A549 treated with dexamethasone at 1 μM for 4 hours (cell line): ENCODE measurements at places on chromosomes 12 and 14. TPM values are rescaled to one million over a fixed set of nuclear protein-coding genes. Genes with fewer than 3 reads are reported as not detected.

Gene HNF1A
- 2.8 to 4.9 TPM (median 4.5 TPM) in 5 replicates for total RNA-seq

Gene VRTN
- total RNA-seq: 0.08 TPM in 1 of 5 replicates, not detected in the others

Gene C14orf132
- 5.0 to 9.9 TPM (median 7.8 TPM) in 5 replicates for total RNA-seq

Gene B4GALNT3
- 0.49 to 0.74 TPM (median 0.52 TPM) in 5 replicates for total RNA-seq

Gene MEG3
- total RNA-seq: 22.8 to 60.4 TPM (median 42.3 TPM) in 5 replicates

Gene FERMT2
- total RNA-seq: 41.7 to 55.8 TPM (median 51.1 TPM) in 5 replicates

Gene SOX5
- not detected in 5 replicates for total RNA-seq

Gene FAM161B
- 1.3 to 1.9 TPM (median 1.7 TPM) in 5 replicates for total RNA-seq

Gene RERG
- total RNA-seq: 0.17 to 0.31 TPM (median 0.27 TPM) in 5 replicates

Gene EEA1
- 3.6 to 10.7 TPM (median 8.7 TPM) in 5 replicates for total RNA-seq

Gene SYT1
- total RNA-seq: 4.6 to 6.7 TPM (median 5.6 TPM) in 5 replicates

Gene SYNE3
- 0.37 to 1.0 TPM (median 0.91 TPM) in 5 replicates for total RNA-seq

Gene AHSA1
- total RNA-seq: 222 to 307 TPM (median 261 TPM) in 5 replicates

Gene CYP46A1
- 0.03 to 0.20 TPM (median 0.11 TPM) in 5 replicates for total RNA-seq

Gene M6PR
- total RNA-seq: 148 to 168 TPM (median 161 TPM) in 5 replicates

Gene MSI1
- total RNA-seq: 0.99 to 1.9 TPM (median 1.2 TPM) in 5 replicates

Gene PRR4
- total RNA-seq: 1.1 to 3.9 TPM (median 3.0 TPM) in 5 replicates

Gene FSCB
- not detected in 5 replicates for total RNA-seq

Gene NANOG
- 0.05 to 0.08 TPM (median 0.06 TPM) in 4 of 5 replicates, not detected in the other for total RNA-seq

Gene LYSET
- 30.1 to 33.6 TPM (median 32.6 TPM) in 5 replicates for total RNA-seq

Gene IFNG-AS1
- total RNA-seq: not detected in 5 replicates

Gene TMCC3
- 1.2 to 1.8 TPM (median 1.4 TPM) in 5 replicates for total RNA-seq

Gene TMEM260
- 3.4 to 6.3 TPM (median 4.7 TPM) in 5 replicates for total RNA-seq

Gene DAO
- total RNA-seq: not detected in 5 replicates

Gene RNASE7
- total RNA-seq: not detected in 5 replicates

Gene BDKRB1
- total RNA-seq: 0.38 to 0.66 TPM (median 0.44 TPM) in 5 replicates

Gene COL2A1
- 0.06 to 0.18 TPM (median 0.11 TPM) in 5 replicates for total RNA-seq

Gene MORN3
- total RNA-seq: 0.25 to 0.65 TPM (median 0.33 TPM) in 5 replicates

Gene C12orf50
- 0.06 to 0.08 TPM in 2 of 5 replicates, not detected in the others for total RNA-seq

Gene KRT8
- 4,375 to 5,591 TPM (median 5,356 TPM) in 5 replicates for total RNA-seq

Gene BMAL2
- total RNA-seq: 14.4 to 18.7 TPM (median 17.1 TPM) in 5 replicates

Gene SIX6
- not detected in 5 replicates for total RNA-seq

Gene CLEC4C
- not detected in 5 replicates for total RNA-seq

Gene CCDC184
- total RNA-seq: 2.3 to 3.1 TPM (median 2.9 TPM) in 5 replicates

Gene ADCY6
- 8.1 to 12.2 TPM (median 10.3 TPM) in 5 replicates for total RNA-seq

Gene KLHL42
- 14.4 to 23.2 TPM (median 19.4 TPM) in 5 replicates for total RNA-seq

Gene MCRS1
- total RNA-seq: 57.2 to 65.1 TPM (median 64.3 TPM) in 5 replicates

Gene MPHOSPH9
- total RNA-seq: 20.0 to 27.1 TPM (median 26.4 TPM) in 5 replicates

Gene CCDC175
- total RNA-seq: not detected in 5 replicates

Gene NAV3
- total RNA-seq: 3.8 to 6.1 TPM (median 5.6 TPM) in 5 replicates

Gene SLC25A3
- total RNA-seq: 716 to 751 TPM (median 730 TPM) in 5 replicates
